IMR-90 (cell line): ENCODE measurements at places on chromosomes 1 and 21.

DNA sequence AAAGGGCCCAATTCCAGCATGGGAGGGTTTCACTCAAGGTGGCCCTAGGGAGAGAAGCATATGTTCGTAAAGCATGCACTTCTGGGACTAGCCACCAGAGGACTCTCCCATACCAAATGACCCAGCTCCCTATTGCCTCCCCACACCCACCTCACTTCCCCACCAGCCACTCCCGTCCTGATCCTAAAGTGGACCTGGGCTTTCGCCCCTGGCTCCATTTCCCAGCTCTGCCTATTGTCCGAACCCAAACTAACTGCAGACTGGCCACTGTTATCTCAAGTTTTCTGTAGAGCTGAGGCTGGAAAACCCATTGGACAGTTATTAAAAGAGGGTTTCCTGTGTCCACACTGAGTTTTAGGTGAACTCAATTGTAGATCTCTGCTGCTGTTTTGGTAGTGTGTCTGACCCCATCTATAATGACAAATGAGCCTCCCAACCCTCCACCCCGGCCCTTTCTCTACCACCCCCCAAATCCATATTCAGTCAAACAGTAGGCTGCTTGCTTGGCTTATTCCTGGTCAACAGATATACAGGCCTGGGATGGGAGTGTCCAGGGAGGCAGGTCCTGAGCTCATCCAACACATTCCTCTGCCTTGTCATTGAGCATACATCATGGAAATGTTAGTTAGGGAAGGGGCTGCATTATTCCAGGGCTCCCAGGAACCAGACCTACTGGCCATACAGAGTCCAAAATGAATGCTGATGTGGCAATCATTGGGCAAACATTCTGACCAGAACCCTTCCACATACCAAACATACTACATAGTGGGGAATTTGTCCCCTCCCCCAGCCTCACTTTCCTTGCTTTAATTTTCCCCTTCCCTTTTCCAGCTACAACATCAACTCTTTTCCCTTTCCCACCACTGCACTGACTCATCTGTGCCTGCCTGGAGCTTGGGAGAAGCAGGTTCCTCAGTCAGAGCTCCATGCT, 59.2 kb downstream of the ABCA4 start:
- DNase-seq: peak; percentile 80

- no peak for DNase-seq
Observed at GRCh38 chr1:185322636-185323035, 5.6 kb upstream of the IVNS1ABP start.

GRCh38 chr1:27572019-27572678, 31.8 kb downstream of the AHDC1 start:
- no peak for DNase-seq

- peak; percentile 34 for DNase-seq
Observed at GRCh38 chr1:203124546-203125317, 2.8 kb upstream of the ADORA1 start.

GRCh38 chr1:202029171-202029665, 18.8 kb downstream of the ELF3 start:
- DNase-seq: peak; percentile 90

DNA sequence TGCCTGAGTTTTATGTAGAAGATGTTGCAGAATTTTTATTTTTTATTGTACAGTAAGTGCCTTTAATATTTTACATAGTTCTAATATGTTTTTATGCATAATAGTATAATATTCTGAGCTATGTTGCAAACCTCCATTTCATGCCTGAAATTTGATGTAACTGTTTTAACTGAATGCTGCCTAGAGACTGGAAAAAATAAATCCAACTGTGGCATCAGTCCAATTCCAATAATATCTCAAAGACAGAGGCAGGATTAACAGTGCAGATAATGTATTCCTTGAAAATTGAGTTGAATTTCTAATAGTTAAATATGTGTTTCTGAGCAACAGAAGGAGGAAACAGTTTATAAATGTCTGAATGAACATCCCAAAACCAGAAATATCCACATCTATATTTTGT, 61.1 kb upstream of the KIF1B start:
- DNase-seq: no peak

GRCh38 chr1:203478231-203478630, 2.6 kb downstream of the PRELP start:
- no peak for DNase-seq

- DNase-seq: peak; percentile 76
Observed at GRCh38 chr1:182601416-182601786, 2.8 kb downstream of the RGS16 start.

DNA sequence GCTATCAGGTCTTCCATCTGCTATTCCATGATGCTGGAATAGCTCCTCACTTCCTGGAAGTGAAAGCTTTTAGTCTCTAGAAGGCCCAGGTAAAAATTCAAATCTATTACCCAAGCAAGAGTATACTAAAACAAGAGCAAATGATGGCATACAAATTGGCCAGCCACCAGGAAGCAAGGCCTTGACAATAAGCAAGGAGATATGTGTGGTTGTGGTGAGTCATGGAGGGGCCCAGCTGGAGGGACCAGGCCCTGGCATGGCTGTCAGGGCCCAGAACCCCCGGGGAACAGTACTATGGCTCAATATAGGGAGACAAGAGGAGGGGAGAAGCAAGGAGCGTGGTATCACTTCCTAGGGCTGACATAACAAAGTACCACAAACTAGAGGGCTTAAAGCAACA, 358.7 kb downstream of the RRAGC start:
- DNase-seq: no peak

DNA sequence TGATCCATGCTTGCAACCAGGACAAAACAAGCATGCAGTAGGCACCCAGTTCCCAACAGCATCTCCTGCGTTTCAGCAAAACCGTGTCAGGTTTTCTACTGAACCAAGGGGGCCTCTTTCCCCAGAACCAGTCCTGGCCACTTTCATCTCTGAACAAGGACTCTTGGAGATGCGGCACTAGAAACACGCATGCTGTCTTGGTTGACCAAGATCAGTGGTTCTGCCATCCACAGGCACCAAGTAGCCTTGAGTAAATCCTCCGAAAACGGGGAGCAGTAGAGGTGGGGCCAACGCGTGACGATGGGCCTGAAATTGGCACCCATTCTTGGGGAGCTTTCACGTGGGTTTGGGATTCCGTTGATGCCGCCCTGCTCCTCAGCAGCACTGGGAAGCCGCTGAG, 62.5 kb upstream of the AJAP1 start:
- no peak for DNase-seq

- peak; percentile 75 for DNase-seq
Observed at GRCh38 chr1:12617901-12618660, at the start of gene DHRS3. TSS of gene DHRS3 (minus strand) at chr1:12618210. CDS start at chr1:12617348, 862 bp downstream.

DNA sequence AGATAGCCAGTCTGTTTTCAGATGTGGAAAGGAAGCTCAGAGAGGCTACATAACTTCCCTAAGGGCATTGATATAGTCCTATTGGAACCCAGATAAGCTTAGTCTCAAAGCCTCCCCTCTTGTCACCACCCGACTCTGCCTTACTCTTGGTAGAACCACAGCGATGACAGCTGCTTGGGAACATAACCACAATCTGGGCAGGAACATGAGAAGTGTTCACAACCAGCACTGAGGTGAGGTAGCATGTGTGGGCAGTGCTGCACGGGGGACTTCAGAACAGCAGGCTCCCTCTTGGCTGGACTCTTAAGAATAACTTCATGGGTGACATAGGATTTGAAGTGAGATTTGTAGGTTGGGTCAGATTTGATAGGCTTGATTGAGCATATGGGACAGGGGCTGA, 9.3 kb upstream of the S100A10 start:
- DNase-seq: no peak

DNA sequence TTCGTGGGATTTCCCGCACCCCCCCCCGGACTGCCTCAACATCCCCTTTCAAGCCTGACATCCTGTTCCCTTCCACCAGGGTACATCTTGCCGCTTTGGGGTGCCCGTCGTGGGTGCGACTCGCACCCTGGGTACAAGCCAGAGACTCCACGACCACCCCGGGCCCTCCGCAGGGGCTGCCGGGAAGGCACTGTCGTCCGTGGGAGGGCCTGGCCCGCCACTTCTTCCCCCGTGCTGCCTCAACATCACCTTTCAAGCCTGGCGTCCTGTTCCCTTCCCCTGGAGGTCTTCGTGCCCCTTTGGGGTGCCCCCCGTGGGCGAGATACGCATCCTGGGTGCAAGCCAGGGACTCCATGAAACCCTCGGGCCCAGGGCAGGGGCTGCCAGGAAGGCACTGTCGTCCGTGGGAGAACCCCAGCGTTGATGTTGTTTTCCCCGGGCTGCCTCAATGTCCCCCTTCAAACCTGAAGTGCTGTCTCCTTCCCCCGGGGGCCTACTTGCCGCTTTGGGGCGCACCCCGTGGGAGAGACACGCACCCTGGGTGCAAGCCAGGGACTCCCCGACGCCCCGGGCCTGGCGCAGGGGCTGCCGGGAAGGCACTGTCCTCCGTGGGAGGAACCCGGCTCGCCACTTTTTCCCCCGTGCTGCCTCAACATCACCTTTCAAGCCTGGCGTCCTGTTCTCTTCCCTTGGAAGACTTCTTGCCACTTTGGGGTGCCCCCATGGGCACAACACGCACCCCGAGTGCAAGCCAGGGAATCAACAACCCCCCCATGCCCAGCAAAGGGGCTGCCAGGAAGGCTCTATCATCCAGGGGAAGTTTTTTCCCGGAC, 138.6 kb downstream of the LIPI start:
- no peak for DNase-seq
